ENCODE measurements at places on chromosomes 2 and 18. TPM values are rescaled to one million over a fixed set of nuclear protein-coding genes. Genes with fewer than 3 reads are reported as not detected.

DNA sequence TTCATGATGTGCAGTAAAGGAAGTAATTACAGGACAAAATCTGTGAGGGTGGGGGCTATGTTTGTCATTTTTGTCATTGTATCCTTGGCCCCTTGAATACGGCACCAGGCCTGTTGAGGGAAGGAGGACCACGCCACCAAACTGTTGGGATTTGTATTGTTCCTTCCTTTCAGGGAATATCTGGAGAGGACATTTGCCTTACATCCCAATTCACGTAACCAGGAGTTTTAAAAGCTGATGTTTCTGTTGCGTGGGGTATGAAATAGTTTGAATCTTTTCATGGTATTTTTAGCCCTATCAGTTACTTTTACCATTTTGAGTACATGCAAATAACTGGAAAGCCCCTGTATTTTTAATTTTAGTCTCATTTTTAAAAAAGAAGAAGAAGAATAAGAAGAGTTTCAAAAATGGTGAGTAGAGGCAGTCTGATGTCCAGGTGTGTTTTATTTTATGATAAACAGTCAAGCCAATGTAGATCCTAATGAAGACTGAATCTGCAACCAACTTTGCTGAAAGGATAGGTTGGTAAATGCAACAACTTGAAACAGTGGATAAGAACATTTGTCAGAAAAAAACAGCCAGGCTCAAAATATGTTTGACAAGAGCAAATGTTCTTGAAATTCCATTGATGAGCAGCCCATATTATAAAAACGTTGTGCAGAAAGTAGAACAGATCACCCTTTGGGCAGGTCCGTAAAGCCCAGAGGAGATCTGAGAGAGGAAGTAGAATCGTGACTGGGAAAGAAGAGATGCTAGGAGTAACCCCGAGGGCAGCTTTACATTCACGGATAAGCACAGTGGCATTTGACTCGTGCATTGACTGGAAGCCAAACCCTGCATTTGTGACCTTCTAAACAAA is 54.5 kb downstream of the RASGRP3 start:
- no peak for DNase-seq

DNA sequence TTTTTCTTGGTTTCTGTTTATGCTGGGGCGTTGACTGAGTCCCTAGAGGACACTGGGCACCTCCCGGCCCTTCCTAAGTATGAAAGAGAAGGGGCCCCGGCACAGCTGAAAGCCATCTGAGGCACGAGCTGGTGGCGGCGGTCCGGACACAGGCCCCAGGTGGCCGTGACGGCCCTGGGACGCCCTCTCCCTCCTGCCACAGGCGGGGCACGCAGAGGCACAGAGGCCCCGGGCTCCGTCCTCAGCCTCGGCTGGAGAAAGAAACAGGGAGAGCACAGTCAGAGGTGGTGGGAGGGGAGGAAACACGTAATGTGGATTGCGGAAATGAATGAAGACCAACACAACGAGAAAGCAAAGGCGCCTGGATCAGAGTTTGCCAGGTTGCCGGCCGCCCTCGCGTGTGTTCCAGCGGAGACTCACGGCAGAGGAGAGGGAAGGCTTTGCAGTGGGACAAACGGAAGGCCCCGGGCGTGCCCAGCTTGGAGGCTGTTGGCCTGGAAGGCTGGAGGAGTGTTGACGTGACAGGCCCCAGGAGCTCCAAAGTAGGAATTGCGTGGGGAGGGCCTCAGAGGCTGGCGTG is 119.1 kb downstream of the PTGR3 start:
- DNase-seq, result no peak

GRCh38 chr2:136798766-136799165 is 33.4 kb downstream of the THSD7B start:
- DNase-seq, result no peak

DNA sequence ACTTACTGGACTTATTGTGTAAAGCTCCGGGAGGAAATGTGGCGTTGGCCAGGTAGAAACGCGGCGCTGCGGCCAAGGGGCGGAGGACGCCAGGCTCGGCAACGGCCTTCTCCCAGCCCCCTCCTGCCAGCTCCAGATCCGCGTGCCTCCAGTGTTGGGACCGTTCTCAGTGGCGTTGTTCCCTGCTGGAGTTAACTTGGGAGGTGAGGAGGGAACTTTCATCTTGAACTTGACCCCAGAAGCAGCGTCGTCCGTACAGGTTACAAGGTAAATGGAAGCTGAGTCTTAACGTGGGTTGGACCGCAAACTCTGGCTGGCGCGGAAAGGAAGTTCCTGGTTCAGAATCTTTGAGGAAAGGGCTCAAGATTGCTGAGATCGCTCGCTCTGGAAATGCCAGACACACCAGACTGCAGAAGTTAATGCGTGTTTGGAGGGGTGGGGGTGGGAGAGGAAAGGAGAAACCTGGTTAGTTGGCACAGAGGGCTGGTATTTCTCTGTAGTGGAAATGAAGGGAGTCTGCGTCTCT is 1.3 kb downstream of the TANC1 start:
- no peak for DNase-seq

DNA sequence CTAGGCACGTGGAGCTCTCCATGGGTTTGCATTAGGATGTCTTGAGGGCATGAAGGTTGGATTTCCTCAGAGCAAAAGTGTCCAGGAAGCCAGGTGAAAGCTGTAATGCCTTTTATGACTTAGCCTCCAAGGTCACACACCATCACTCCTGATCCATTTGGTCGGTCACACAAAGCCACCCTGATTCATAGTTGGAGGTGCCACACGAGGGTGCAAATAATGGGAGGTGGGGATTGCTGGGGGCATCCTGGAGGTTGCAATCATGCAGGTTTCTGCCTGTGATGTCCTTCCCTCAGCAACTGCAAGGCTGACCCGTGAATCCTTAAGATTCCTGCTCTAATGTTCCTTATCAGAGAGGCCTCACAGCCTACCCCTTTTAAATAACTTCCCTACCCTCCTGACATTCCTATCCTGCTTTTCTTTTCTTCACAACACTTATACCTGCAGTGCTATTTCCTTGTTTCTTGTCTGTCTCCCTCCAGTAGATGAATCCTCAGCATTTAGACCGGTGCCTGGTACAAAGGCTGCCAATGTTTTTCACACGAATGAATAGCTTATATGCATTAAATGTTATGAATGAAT is 97.1 kb downstream of the LIPG start:
- DNase-seq, result no peak

- no peak for DNase-seq
Measured at GRCh38 chr2:26590508-26590907, 50.7 kb downstream of the CIB4 start.

DNA sequence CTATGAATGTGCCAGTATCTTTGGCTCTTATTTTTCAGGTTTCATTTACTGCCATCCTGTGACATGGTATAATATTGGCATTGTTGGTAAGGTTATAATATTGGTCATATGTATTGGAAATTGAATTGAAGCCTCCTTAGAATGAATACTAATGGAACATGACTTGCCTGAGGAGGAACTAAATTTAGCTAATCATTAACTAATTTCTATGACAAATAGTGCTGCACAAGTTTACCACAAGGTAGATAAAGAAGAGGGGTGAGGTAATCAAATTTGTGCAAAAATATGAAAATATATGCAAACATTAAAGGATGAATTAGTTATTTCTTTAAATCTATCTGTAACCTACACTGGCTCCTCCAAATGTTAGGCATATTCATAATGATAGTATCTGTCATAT is 43.2 kb upstream of the ORC2 start:
- DNase-seq, result no peak

DNA sequence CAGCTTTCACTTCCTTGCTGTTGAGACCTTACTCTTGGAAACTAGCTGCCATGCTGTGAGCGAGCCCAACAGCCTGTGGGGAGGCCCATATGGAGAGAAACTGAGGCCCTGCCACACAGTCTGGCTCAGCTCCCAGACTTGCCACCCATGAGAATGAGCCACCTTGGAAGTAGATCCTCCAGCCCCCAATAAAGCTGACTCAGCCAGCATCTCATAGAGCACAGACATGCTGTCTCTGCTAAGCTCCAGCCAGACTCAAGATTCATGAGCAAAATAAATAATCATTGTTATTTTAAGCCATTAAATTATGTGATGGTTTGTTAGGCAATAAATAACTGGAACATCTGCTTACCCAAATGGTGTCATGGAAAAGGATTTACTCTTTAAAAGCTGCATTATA is 53.6 kb upstream of the DDX18 start:
- DNase-seq, result no peak

DNA sequence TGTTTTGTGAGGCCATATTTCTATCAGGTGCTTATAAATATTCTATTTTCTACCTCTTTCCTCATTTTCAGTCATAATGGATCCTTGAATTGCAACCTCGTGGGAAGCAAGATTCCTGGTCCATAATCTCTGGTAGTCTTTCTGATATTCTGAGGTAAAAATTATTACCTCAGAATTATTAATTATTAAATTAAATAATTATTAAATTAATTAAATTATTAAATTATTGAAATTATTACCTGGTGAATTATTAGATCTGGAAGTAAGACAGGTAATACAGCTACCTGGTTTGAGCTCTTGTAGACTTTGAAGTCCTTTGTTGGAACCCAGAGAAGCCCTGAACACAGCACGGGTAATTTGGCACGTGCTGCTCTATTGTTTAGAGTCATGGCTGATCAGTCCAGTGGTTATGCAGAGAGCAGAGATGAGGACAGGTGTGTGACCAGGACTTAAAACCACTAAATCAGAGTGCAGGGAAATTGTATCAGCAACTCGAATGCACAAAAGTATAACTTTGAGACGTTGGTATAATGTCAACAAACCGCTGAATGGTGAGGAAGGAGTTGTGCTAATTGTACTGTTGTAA is 46.8 kb upstream of the PTPRM start:
- no peak for DNase-seq

GRCh38 chr2:96688649-96689430 is 46.3 kb downstream of the FER1L5 start:
- no peak for DNase-seq

DNA sequence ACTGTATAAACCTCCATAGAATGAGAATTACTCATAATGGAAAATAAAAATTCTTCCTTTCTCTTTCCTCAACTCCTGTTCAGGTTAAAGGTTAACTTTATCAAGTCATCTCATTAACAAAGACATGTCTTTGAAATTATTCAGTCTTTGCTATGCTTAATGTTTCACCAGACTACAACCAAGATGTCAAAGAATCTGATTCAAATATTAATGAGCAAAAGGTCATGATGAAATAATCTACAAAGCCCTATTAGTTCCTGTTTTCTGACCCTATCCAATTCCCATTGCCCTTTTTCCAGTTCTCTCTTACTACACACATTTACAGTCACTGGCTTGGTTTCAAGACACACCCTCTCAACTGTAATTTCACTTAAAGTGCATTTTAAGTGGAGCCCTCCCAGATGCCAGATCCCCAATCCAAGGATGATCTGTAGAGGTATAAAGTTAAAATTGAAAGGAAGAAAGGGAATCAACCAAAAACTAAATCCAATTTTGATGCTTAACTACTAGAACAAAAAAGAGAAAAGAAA is 246.9 kb upstream of the CYP26B1 start:
- DNase-seq, result peak; percentile 0

GRCh38 chr2:67930156-67930555 is 132.6 kb downstream of the C1D start:
- DNase-seq, result peak; percentile 29

DNA sequence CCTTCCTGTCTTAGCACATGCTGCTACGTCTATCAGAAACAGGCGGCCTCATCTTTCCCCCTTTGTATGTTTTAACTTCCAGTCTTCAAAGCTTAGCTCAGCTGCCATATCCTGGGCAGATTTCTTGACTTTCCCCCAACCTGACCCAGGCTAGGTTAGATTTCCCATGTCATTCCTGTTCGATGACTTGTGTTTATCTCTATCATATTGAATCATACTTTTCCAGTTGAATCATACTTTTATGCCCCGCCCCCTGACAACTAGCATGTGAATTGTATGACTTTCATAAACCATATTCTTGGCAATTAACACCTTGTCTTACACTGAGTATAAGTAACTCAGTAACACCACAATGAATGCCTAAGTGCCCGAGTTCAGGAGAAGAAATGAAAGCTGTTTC is 128.3 kb downstream of the CYRIA start:
- no peak for DNase-seq

DNA sequence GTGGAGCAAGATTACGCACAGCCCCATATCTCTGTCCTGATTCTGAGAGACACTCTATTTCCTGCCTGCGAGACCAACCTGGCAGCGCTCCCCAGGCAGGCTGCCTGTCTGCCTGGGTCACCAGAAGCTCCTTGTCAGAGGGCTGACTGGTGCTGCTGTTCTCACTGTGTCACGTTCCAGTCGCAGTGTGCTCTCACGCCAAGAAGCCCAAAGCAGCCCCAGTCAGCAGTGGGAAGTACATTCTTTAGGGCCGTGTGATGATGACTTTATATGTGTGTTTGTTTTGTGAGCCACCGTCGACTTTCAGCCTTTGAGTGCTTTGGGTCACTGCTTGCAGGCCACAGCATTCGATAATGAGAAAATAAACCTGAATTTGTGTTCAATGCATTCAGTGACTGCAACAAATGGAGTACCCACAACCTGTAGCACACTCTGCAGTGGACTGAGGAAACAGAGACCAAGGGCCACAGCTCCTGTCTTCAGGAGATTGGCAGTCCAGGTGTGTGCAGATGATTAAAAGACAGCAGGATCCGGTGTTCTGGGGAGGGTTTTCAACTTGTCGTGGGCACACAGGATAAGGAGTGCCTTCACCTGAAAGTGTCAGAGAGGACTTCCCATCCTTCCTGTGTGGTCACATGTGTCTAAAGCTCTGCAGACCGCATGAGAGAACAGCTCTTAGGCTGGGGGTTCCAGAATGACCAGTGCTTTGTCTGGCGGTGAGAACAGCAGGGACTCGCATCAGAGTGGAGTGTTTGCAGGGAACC is 4.8 kb downstream of the TNFRSF11A start:
- no peak for DNase-seq

DNA sequence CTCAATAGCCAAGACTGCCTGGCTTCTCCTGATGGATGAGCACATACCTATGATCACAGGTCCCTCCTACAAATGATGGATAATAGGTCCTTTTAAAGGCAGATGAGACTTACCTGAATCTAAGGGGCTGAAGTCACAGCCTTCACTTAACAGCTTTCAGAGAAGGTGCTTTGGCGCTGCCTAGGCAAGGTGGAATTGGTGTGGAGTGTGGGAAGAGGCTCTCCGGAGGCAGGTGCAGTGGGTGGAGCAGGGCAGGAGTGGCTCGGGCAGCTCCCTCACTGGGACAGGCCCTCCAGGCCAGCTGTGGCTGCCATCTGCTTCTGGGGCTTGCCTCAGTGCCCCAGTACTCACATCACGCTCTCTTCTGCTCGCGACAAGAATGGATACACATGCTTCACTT is 99.0 kb upstream of the TPO start:
- DNase-seq, result no peak

- DNase-seq, result no peak
Measured at GRCh38 chr2:23619941-23620340, 235.0 kb downstream of the KLHL29 start.

GRCh38 chr2:6993229-6993640 is 76.0 kb downstream of the RNF144A start:
- DNase-seq, result no peak

The TRABD2A gene
- total RNA-seq, result 1.5 TPM

The RAB6D gene
- total RNA-seq, result not detected

The NDUFV2 gene
- total RNA-seq, result 93.7 TPM

The BCL2 gene
- 32.2 TPM for total RNA-seq

The HS6ST1 gene
- total RNA-seq, result 25.2 TPM

The HOXD10 gene
- total RNA-seq, result 1.8 TPM

The DTNA gene
- 14.1 TPM for total RNA-seq

The GREB1L gene
- 4.2 TPM for total RNA-seq

The STEAP3 gene
- total RNA-seq, result 3.0 TPM

The RAB27B gene
- total RNA-seq, result 10.5 TPM

The FBXO15 gene
- total RNA-seq, result 1.5 TPM

The POTEI gene
- 0.10 TPM for total RNA-seq

The ZEB2 gene
- 162 TPM for total RNA-seq

The STPG4 gene
- not detected for total RNA-seq

The MARCO gene
- total RNA-seq, result 1.7 TPM
